CD4-positive, alpha-beta T cell treated with Interleukin-6 at 100 ng/mL for 8 hours (primary cell): ENCODE measurements at places on chromosomes 3 and 15.

DNA sequence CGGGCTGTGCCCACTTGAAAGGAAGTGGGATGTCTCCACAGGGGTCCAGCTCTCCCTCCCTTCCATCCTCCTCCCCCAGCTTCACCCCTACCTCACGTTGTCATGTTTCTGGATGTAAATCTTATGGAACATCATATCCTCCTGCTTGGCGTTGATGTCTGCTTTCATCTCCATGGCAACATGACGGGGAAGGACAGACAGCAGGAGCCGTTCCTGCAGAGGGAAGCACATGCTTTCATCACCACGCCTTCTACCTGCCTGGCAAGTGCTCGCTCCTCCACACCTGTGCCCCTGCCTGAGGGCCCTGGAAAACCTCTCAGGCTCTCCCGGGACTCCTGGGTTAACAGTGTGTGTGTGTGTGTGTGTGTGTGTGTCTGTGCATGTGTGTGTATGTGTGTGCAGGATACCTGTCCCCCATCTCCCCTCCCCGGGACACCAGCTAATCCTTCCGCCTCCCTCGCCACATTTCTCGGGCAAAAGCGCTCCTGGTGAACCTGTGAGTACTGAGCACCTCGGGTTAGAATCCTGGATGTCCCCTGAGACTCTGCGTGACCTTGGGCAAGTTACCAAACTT, 101.1 kb downstream of the ADCY5 start:
- no peak for DNase-seq

DNA sequence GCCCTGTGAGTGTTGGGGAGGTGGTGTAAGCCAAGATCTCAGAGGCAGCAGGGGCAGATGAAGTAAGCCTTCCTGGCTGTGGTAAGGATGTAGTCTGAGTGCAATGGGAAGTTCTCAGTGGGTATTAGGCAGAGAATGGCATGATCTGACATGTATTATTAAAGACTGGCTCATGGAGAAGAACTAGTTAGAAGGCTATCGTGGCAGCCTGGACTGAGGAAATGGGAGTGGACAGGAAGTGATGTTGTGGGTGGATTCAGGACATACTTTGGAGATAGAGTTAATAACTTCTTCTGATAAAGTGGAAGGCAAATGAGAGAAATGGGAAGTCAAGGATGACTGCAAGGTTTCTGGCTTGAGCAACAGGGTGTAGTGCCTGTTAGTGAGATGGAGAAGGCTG, 250.9 kb upstream of the CFAP20DC start:
- DNase-seq = no peak

DNA sequence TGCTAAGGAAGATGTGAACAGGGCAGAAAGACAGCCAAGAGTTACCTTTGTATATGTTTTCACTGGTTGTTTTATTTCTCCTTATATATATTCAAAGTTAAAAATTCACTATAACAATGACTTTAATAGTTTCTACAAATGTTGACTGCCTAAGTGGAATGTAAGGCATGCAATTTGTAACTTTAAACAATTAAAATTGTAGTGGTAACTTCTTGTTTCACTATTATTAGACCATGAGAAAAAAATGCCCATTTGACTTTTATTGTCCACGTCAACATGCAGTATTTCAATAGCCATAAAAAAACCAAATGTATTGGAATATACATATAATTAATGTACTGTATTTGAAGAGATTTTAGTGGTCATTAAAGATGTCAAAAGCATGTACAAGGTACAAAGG, 340.7 kb upstream of the CBLB start:
- DNase-seq = no peak

DNA sequence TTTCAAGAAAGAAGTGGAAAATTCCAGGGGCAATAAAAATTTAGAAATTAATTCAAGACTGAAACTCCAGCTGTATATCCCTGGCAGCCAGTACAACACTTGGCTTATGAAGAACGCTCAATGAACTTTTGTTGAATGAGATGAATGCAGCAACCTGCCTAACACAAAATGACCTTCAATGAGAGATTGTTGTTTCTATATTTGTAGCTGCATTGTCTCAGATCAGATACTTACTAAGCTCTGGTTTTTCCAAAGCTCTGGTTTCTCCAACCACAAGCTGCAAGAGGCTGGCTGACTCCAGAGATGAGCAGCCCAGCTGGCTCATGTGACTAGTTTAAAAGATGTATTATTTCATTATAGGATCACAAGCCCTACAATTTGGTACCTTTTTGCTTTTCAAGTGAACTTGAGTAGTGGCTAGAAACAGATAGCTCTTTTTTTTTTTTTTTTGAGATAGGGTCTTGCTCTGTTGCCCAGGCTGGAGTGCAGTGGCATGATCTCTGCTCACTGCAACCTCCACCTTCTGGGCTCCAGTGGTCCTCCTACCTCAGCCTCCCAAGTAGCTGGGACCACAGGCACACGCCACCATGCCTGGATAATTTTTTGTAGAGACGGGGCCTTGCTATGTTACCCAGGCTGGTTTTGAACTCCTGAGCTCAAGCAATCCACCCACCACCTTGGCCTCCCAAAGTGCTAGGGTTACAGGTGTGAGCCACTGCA, 57.4 kb downstream of the UMPS start:
- DNase-seq = no peak

GRCh38 chr3:71152039-71152891, 431.3 kb downstream of the FOXP1 start:
- no peak for DNase-seq

DNA sequence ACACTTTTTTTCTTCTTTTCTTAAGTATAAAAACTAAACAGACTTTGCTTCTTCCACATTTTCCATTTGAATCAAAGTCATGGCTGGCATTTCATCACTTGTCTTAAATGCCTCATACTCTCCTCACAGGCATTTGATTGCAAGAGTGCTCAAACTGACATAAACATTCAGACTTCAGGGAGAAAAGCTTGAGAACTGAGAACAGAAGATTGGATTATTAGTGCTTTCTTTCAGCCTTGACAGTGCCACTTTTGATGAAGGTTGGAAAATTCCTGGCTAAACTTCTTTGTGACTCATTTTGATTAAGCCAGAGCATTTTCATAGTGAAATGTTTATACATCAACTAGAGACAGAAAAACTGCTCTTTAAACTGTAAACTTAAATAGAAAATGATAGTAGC, 544.4 kb downstream of the DIPK2A start:
- DNase-seq = no peak

DNA sequence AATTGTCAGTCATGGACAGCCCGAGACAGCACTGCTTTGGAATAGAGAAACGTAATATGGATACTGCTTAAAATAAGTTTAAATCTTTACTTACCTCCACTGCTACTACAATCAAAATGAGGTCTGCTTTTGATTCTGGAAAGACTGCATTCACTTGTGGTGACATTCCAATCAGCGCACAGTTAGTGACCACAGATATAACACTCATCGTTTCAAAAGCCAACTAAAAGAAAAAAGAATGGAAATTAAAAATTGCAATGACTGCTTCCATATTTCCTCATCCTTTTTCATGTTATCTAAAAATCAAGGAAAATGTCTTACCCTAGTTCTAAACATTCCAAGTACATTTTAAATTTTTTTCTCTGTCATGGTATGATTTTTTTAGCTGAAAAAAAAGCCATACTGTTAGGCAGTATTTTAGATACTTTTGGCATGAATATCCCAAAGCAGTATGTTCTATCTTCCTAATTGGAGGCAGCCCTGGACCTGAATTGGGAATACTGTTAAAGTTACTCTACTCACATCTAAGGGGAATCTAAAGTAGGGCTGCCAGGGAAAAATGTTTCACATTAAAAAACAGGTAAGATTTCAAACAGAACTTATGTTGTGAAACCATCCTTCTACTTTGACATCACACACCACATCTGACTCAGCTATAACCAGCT, 72.1 kb downstream of the ANO10 start:
- no peak for DNase-seq

DNA sequence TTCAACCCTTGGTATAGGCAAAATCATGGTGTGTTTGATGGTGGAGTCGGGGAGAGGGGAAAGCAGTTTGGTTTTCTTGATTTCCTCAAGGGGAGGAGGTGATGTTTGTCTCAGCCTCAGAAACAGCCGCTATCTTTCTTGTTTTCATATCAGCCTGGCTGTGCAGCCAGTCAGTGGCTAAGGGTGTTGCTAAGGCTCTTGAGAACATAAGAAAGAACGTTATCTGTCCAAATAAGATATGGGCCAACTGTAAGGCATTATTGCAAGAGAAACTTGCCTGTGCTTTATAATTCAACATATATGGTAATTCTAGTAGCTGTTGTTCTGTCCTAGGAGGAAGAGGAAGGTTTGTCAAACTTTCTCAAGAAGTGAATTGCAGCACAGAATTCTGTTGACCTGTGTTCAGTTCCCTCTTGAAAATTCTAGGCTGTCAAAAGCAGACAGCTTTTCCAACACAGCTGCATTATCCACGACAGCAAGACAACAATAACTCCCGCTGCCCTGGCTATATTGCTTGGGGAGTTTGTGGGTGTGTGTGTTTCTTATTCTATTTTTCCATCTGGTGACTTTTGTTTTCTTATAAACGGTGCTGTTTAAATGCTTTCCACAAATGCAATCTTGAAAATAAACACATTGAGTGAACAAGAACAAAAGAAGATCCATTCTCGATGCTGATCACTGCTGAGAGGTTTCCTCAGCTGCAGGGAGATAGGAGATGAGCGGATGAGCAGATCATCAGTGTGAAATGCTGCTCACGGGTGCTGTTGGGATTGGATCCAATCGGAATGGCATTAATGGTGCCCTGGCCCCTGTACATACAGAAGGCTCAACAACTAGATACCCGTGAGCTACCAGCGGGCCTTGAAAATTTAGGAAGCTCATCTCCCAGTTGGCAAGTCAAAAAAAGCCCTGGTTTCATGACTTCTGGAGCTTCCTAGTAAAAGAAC, 90.8 kb upstream of the TNFAIP8L3 start:
- no peak for DNase-seq

- no peak for DNase-seq
Observed at GRCh38 chr3:177283983-177284382, 86.7 kb upstream of the TBL1XR1 start.
